CD4-positive, alpha-beta T cell treated with Interleukin-1 beta for 1 hour (primary cell): ENCODE measurements at places on chromosomes 5 and 9.

DNA sequence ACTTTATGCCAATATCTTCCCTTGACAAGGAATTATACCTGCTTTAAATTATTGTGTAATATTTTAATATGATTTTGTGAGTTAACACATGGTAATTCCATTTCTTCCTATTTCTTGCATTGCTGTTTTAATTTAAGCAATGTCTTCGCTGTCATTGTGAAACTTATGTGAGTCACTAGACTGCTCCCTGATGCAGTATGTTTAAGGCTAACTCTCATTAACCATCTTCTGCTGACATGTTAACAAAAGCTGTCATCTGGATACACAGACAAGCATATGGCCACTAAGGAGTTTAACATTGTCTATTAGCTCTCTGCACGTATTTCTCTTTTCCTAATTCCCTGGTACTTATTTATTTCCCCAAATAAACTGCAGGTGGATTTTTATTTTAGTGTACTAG is 980.8 kb upstream of the CTNND2 start:
- no peak for DNase-seq

GRCh38 chr5:126998201-126998631 is 32.1 kb downstream of the MARCHF3 start:
- no peak for DNase-seq

- DNase-seq: no peak
Observed at GRCh38 chr9:119368681-119369581, at the start of gene BRINP1. Gene BRINP1, minus strand, starts transcription at chr9:119369435. Its CDS starts 56,080 bp downstream, at chr9:119313355.

- DNase-seq: no peak
Observed at GRCh38 chr5:5183189-5183699, 43.1 kb downstream of the ADAMTS16 start.

GRCh38 chr9:130311408-130312140 is 46.0 kb downstream of the HMCN2 start:
- DNase-seq: no peak
